ENCODE measurements at places on chromosomes 16 and 17.

GRCh38 chr17:13542636-13543035, 59.1 kb downstream of the HS3ST3A1 start:
- no peak for DNase-seq

- no peak for DNase-seq
Observed at GRCh38 chr16:48965386-48965785, 316.3 kb downstream of the CBLN1 start.

DNA sequence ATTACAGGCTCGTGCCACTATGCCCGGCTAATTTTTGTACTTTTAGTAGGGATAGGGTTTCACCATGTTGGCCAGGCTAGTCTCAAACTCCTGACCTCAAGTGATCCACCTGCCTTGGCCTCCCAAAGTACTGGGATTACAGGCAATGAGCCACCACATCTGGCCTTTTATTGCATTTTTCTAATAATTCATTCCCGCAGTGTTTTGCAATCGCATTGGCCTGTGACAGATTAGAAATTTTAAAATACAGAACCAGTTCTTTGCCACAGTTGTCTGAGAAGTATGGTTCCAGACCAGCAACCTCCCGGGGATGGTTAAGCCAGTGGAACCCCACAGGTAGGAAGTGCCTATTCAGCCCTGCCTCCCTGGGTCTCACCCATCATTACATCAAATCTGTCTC, 3.2 kb upstream of the CRHR1 start:
- DNase-seq: no peak

- DNase-seq: no peak
Observed at GRCh38 chr16:57260294-57260929, 15.4 kb downstream of the ARL2BP start.

GRCh38 chr16:88381820-88382451, 823 bp upstream of the ZNF469 start:
- DNase-seq: no peak

DNA sequence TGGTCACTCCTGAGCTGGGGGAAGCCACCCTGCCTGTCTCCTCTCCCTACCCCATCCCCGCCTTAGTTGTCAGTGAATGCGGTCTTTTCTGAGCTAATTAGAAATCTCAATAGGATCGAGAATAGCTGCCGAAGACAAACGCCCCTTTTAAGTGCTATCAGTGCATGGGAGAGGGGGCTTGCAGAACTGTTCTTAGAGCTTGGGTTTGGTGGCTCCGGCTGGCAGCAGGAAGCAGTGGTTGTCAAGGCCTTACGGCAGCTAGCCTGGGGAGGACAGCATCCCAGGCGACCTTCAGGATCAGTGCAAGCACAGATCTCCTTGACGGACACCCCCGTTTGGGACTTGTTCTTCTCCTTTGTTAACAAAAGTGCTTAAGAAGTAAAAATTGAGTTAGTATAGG, 195.1 kb downstream of the CCDC182 start:
- no peak for DNase-seq

GRCh38 chr16:49634235-49635008, 221.5 kb downstream of the ZNF423 start:
- no peak for DNase-seq

GRCh38 chr16:27486344-27486743, 63.4 kb downstream of the GTF3C1 start:
- DNase-seq: no peak

- DNase-seq: no peak
Observed at GRCh38 chr17:50609380-50610074, 25.2 kb upstream of the ABCC3 start.

DNA sequence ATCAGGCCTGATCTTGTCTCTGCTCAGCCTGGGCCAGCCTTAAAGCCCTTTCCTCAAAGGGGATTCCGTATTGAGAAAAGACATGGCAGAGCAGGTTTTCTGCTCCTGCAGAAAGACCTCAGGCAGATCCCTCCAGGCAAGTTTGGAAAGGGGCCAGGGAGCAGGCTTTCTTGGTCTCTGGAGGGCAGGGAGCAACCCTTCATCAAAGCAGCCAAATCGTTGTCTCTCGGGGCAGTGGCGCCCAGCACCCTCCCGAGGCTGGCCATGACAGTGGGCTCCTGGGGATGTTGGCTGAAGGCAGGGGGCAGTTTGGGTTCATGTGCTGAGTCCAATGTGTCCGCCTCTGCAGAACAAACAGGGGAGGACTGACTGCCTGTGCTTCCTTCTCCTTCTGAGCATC, 168.4 kb upstream of the WSCD1 start:
- DNase-seq: no peak

DNA sequence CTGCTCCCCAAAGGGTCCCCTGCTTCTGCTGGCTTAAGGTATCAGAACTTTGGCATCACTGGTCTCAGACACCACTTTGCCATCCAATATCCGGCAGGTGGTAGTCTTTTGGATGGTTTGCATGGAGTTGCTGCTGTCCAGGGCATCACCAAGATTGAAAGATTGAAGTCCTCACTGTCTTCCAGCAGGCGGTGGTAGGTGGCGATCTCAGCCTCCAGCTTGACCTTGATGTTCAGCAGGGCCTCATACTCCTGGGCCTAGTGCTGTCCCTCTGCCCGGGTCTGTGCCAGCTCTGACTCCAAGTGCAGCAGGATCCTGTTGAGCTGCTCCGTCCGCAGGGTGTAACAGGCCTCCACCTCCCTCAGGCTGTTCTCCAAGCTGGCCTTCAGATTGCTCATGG, 43.0 kb upstream of the TMEM97 start:
- no peak for DNase-seq

DNA sequence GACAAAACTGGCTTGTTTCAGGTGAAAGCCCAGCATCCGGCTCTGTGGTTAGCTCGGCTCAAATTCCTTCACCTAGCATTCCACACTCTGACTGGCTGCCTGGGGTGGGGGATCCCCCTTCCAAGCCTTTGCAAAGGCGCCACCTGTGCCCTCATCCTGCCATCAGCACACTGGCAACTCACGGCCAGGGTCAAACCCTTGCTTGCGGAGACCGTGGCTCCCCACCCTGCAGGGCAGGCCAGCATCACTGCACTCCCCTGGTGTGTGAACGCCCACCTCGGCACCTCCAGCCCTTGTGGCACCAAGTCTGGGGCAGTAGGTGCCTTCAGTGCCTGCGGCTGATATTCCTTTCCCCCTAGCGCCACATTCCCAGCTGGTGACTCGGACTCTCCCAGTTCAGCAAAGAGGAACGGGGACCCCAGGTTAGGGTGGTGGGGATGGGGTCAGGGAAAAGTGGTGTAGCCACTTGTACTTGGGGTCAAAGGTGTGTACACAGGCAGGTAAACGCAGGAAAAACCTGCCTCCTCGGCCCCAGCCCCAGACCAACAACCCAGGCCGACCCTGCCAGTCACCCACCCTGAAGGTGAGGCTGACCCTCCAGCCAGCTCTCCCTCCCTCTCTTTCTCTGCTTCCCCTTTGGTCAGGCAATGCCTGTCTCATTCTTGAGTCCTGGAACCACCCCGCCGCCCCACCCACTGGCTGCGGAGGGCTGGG, 1.1 kb downstream of the FLII start:
- no peak for DNase-seq

DNA sequence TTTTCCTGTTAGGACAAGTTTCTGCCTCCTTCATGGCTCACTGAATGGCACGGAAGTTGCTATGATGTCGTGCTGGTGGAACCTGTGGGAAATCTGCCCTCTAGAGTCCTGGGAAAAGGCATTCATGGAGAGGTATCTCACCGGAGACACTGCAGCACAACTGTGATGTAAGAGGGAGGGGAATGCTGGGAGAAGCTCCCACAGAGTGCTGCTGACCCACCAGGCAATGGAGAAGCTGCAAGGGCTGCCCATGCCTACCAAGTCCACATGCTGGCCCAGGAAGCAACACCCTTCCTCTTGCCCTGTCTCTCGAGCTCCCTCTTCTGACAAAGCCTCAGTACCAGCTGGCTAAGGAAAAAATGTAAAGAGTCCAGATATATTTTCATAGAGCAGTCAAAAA, 45.2 kb upstream of the SLC5A11 start:
- no peak for DNase-seq

GRCh38 chr17:1718362-1719165, 5.9 kb upstream of the WDR81 start:
- no peak for DNase-seq

DNA sequence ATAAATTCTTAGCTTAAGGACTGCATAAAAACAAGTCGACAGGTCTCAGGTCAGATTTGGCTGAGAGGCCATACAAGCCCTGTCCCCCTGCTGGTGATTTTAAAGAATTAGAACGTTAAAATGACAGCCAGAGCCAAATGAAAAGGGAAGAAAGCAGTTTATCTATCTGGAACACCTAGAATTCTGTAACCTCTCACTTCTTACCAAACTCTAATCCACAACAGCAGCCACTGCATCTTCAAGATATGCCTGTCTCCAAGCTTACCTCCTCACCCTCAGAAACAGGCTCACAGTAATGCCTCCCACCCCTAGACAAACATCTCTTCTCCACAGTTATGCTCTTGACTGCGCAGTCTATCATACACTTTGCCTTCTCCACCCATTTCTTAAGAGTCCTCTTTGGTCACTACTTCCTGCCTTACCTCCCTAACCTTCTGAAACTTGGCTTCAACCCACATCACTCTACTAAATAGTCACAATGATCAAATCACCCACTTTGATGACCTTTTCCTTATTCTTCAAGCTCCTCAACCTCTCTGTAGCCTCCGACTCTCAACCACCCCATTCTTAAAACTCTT, 14.2 kb downstream of the ANKFY1 start:
- DNase-seq: no peak
